ENCODE measurements at places on chromosomes 1 and 21. TPM values are rescaled to one million over a fixed set of nuclear protein-coding genes. Genes with fewer than 3 reads are reported as not detected.

The CCDC24 gene
- total RNA-seq = 5.1 TPM

The SF3B4 gene
- total RNA-seq = 15.8 TPM

The CRB1 gene
- 0.46 TPM for total RNA-seq

The DYNLT5 gene
- 0.65 TPM for total RNA-seq

The ELF3 gene
- total RNA-seq = 2.2 TPM

The PGBD5 gene
- total RNA-seq = 0.20 TPM

The ADCY10 gene
- total RNA-seq = under 0.01 TPM

The DNASE2B gene
- total RNA-seq = not detected

The PRDM16 gene
- 11.6 TPM for total RNA-seq

The RIPK4 gene
- 15.0 TPM for total RNA-seq

The PDZK1IP1 gene
- total RNA-seq = 0.26 TPM

The FCRL5 gene
- not detected for total RNA-seq

The DTL gene
- total RNA-seq = 2.0 TPM

The BRINP3 gene
- not detected for total RNA-seq

The FABP3 gene
- total RNA-seq = 40.1 TPM

The SSX2IP gene
- total RNA-seq = 11.5 TPM

The EVA1C gene
- 8.5 TPM for total RNA-seq

The OR2T35 gene
- total RNA-seq = not detected

The UAP1 gene
- total RNA-seq = 161 TPM

The OPTC gene
- not detected for total RNA-seq

The TMEM240 gene
- total RNA-seq = 4.0 TPM

Data from smooth muscle cell of the pulmonary artery (primary cell).